Heart left ventricle (tissue), 16 donors: ENCODE measurements at places on chromosomes 3 and 15.

DNA sequence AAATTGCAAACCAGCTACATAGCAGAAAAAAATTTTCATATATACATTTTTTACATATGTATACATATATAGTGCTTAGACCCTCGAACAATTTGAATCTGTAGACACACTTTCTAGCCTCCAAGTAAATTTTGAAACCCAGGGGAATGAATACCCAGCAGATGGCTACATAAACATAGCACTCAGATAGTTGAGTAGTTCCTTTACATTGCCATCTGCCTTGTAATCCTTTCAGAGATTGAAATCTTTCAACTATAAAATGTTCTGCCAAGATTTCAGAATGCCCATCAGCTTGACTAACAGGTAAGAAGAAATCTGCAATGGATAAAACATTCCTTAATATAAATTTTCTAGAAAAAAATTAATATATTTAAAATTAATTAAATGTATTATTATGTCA, 1333.5 kb upstream of the CADM2 start:
- DNase-seq: no peak

- no peak for DNase-seq
Observed at GRCh38 chr15:42733027-42733426, 3.9 kb downstream of the CDAN1 start.

GRCh38 chr3:37996785-37997301, 6.3 kb downstream of the VILL start:
- peak; percentile 65 for DNase-seq

GRCh38 chr3:66303491-66303901, 82.7 kb downstream of the SLC25A26 start:
- no peak for DNase-seq

DNA sequence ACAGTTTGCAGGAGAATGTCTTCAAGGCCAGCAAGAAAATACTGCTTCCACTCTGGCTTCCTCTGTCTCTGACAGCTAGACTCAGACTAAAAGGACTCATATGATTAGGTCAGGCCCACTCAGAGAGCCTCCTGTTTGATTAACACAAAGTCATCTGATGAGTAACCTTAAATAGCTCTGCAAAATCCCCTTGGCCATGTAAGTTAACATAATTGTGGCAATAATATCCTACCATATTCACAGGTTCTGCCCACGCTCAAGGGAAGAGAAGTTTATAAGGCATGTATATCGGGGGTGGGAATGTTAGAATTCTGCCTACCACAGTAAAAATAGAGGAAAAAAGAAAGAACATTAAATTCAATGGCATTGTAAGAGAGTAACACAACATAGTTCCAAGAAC, 20.6 kb upstream of the HHATL start:
- DNase-seq: no peak

DNA sequence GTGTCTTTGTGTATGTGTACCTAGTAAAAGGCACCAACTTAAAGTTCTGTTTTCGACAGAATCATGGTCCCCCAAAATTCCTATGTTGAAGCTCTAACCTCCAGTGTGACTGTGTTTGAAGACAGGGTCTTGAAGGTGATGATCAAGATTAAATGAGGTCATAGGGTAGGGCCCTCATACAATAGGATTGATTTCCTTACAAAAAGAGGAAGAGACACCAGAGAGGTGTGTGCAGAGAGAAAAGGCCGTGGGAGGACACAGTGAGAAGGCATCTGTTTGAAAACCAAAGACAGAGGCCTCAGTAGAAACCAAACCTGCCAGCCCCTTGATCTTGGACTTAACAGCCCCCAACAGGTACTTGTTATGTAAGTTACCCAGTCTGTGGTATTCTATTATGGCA, 52.0 kb upstream of the CORO2B start:
- DNase-seq: no peak

GRCh38 chr15:64530918-64531317, 70.5 kb downstream of the ZNF609 start:
- DNase-seq: no peak
